Forelimb muscle (tissue), 1 donor: ENCODE measurements at places on chromosomes 16 and 17.

DNA sequence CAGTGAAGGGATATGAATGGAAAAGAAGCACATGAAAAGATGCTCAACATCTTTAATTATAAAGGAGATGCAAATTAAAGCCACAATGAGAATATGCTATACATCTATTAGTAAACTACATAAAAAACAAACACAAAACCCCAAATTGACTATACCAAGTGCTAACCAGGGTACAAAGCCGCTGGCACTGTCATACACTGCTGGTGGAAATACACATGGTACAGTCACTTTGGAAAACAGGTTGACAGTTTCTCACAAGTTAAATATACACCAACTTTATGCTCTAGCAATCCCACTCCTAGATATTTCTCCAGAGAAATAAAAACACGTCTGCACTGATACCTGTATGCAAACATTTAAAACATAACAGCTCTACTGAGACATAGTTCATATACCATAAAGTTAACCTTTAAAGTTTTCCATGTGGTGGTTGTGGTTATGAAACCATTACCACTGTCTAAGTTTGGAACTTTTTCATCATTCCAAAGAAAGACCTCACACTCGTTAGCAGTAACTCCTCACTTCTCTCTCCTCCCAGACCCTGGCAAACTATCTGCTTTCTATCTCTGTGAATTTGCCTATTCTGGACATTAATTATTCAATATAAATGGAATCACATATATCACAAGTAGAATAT lies 42.7 kb downstream of the ADGRG5 start:
- no peak for DNase-seq

GRCh38 chr17:10062691-10063385 lies 135.6 kb downstream of the GAS7 start:
- no peak for DNase-seq

GRCh38 chr17:53837131-53837530 lies 14.4 kb downstream of the KIF2B start:
- DNase-seq: no peak

DNA sequence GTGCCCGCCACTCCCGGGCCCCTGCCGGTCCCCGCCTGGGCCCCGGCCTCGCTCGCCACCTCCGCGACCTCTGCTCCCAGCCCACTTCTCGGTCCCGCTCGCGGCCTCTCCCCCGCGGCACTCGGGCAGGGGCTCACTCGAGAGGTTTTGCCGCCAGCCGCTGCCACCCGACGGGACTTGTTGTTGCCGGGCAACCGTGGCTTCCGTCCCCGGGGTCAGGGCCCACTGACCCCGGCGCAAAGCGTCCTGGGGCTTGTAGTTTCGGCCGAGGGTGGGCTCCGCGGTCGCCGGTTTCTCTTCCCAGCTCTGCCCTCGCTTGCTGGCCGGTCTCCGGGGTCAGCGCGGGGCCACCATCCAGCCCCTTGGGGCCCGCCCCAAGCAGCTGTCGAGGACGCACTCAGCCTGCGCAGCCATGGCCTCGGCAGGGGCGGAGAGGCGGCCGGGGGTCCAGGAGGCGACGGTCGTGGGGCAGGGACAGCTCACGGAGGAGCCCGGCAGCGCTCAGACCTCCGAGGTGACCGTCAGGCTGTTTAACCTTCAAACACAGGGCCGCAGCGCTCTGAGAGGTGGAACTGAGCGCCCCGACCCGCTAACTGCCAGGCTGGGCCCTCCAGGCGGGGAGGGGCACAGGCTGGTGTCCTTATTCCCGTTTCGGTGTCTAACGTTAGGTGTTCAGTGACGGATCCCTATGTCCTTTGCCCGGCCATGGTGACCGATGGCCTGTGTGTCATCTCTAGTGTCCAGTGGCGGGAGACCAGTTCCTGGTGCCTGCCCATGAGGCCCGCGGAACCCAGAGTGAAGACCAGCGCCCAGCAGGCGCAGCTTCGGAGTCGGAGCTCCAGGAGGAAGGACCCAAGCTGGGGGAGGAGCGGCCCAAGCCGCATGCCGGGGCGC lies at the start of the genes C16orf86 and ENKD1:
C16orf86 (plus strand) TSS at position 256 of the 894 bp plus-strand sequence; CDS start at position 413, 157 bp downstream.
ENKD1 (minus strand) TSS at position 192 of the 894 bp plus-strand sequence. CDS start 308 bp downstream, outside the sequence.
- DNase-seq: no peak

- DNase-seq: no peak
Measured at GRCh38 chr17:45223539-45224528, 2.1 kb downstream of the FMNL1 start.

DNA sequence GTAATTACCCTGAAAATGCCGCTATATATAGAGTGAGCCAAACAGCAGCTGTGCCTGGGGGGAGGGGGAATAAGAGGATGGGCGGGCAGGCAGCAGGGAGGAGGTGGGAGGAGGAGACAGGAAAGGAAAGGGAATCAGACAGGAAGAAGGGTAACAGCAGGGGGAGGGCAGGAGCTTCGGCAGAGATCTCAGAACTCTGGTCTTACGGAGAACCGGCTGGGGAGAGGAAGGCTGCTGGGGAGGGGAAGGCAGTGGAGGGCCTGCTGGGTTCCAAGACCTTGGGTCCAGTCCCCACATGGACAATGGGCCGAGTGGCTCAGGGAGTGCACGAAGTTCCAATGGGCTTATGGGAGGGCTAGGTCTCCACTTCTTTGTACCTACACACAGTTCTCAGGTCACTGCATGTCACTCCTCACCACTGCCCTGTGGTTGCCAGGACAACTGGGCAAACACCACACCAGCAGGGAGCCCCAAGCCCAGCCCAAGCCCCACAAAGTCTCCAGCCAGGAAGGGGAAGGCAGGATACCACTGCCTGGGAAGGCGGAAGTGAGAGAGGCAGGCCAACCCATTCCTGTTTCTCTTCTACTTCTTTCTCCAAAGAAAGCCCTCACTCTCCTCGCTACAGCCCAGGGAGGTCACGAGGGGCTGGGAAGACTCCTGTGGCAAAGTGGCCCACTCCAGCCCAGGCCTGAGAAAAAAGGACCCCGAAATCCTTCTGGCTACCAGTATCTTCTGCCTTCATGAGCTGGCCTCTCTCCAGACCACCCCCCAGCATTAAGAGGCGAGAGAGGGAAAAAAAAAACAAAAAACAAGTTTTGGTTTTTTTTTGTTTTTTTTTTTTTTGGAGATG lies 25.3 kb downstream of the G6PC3 start:
- peak; percentile 62 for DNase-seq

DNA sequence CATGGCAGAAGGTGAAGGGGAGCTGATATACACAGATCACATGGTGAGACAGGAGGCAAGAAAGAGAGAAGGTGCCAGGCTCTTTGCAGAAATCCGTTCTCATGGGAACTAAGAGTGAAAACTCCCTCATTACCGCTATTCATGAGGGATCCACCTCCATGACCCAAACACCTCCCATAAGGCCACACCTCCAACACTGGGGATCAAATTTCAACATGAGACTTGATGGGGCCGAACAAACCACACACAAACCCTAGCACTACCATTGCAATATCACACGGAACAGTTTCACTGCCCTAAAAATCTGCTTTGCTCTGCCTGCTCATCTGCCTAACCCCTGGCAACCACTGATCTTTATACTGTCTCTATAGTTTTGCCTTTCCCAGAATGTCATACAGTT lies 34.8 kb downstream of the C17orf67 start:
- DNase-seq: no peak

GRCh38 chr16:30887927-30888326 lies 6.0 kb downstream of the BCL7C start:
- no peak for DNase-seq

- no peak for DNase-seq
Measured at GRCh38 chr17:61393904-61394629, 5.6 kb upstream of the TBX2 start.

DNA sequence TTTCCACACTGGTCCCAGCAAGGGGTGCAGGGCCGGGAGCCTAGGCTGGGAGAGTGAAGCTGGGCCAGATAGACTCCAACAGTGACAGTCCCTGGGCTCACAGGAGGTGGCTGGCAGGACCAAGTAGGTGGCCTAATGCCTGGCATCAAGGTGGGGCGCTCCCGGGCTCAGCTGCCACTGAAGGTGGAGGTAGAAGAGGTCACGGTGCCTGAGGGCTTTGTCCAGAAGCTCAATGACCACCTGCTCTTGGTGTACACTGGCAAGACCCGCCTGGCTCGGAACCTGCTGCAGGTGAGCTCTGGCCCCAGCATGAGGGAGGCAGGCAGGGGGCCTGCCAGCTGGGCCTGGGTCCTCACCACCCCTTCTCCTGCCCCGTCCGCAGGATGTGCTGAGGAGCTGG lies 23.8 kb downstream of the FCSK start:
- no peak for DNase-seq

DNA sequence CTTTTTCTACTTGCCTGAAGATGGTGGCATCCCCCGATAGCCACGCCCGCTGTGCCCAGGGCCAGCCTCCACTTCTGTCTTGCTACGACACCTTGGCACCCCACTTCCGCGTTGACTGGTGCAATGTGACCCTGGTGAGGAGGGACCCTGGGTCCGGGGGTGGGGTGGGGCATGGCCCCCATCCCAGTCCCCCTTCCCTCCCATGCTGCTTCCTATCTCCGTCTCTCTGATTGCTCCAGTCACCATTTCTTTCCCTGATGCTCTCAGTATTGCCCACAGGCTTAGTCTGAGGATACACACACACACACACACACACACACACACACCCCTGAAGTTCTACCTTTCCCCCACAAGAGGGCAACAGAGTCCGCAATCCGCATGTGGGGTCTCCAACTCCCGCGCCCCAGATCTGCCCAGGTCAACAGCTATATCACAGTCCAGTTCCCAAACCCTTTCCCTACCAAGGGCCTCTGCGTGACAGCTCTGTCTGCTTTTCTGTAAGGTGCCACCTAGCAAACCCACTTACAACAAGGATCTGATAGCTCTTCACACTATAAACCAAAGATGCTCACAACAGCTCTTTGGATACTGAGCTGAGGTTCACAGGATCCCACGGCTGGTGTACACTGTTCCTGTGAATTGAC lies 3.4 kb downstream of the SGCA start:
- no peak for DNase-seq

DNA sequence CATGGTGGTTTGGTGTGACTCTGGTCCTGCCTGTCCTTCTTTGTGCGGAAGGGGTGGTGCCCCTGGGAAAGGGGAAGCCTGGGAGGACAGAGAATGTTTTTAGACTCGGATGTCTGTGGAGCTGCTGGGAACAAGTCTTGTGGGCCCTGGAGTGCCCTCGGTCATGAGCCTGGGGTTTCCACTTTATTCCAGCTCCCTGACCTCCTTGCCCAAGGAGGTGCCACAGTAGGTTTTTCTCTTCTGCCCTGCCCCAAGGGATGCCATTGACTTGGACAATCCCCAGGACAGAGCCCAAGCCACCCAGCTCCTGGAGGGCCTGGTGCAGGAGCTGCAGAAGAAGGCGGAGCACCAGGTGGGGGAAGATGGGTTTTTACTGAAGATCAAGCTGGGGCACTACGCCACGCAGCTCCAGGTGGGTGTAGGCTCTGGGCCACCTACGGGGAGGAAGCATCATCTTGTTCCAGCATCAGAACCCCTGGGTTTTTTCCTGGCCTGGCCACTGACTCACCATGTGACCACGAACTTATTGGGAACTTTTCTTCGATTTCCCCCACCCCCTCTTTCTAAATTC lies 1.4 kb downstream of the STAT5A start:
- no peak for DNase-seq

- no peak for DNase-seq
Measured at GRCh38 chr17:30103921-30104320, 12.7 kb upstream of the NSRP1 start.
